Epithelial cell of proximal tubule (primary cell): ENCODE measurements at places on chromosomes 7 and 10. TPM values are rescaled to one million over a fixed set of nuclear protein-coding genes. Genes with fewer than 3 reads are reported as not detected.

Gene WDR91
- total RNA-seq: 8.7 and 16.3 TPM in 2 replicates

Gene ITPRID1
- not detected in 2 replicates for total RNA-seq

Gene ACHE
- total RNA-seq: 0.51 and 3.3 TPM in 2 replicates

Gene MTERF1
- 5.7 and 8.1 TPM in 2 replicates for total RNA-seq

Gene TDRD1
- not detected in 2 replicates for total RNA-seq

Gene RNF32
- total RNA-seq: 0.35 and 0.36 TPM in 2 replicates

Gene SHH
- 1.7 and 4.4 TPM in 2 replicates for total RNA-seq

Gene ATRNL1
- total RNA-seq: 11.7 and 12.4 TPM in 2 replicates

Gene EGR2
- total RNA-seq: 0.06 TPM in 1 of 2 replicates, not detected in the other

Gene PAPSS2
- total RNA-seq: 15.6 and 24.4 TPM in 2 replicates

Gene MYL10
- not detected in 2 replicates for total RNA-seq

Gene TEX47
- total RNA-seq: not detected in 2 replicates

Gene LDB3
- not detected in 2 replicates for total RNA-seq

Gene MACROH2A2
- total RNA-seq: 53.2 and 62.8 TPM in 2 replicates

Gene CALHM3
- not detected in 2 replicates for total RNA-seq

Gene HKDC1
- total RNA-seq: 42.0 and 75.2 TPM in 2 replicates

Gene IGF2BP3
- 42.4 and 49.3 TPM in 2 replicates for total RNA-seq

Gene GPR146
- 0.23 TPM in 1 of 2 replicates, not detected in the other for total RNA-seq

Gene CUZD1
- 0.29 and 1.0 TPM in 2 replicates for total RNA-seq

Gene BEND7
- total RNA-seq: 25.9 and 41.4 TPM in 2 replicates

Gene ATP6V0E2
- total RNA-seq: 57.3 and 62.2 TPM in 2 replicates

Gene HOXA9
- total RNA-seq: 82.4 and 104 TPM in 2 replicates

Gene EPO
- not detected in 2 replicates for total RNA-seq

Gene AUTS2
- 7.3 and 10.0 TPM in 2 replicates for total RNA-seq

Gene SPDYE9
- not detected in 2 replicates for total RNA-seq

Gene FGFR2
- 1.6 and 3.1 TPM in 2 replicates for total RNA-seq

Gene NUP42
- 22.2 and 62.5 TPM in 2 replicates for total RNA-seq

Gene ANLN
- 155 and 187 TPM in 2 replicates for total RNA-seq

Gene COL13A1
- total RNA-seq: 6.0 and 13.6 TPM in 2 replicates

Gene LRRD1
- total RNA-seq: not detected in 2 replicates

Gene RET
- total RNA-seq: 0.07 and 1.2 TPM in 2 replicates

Gene HTR7
- total RNA-seq: 0.06 and 1.2 TPM in 2 replicates

Gene PLAU
- total RNA-seq: 406 and 970 TPM in 2 replicates

Gene AZGP1
- not detected in 2 replicates for total RNA-seq

Gene HMX3
- total RNA-seq: not detected in 2 replicates

Gene ABCB1
- 9.3 and 13.3 TPM in 2 replicates for total RNA-seq
